ENCODE measurements at places on chromosomes 2 and 18.

DNA sequence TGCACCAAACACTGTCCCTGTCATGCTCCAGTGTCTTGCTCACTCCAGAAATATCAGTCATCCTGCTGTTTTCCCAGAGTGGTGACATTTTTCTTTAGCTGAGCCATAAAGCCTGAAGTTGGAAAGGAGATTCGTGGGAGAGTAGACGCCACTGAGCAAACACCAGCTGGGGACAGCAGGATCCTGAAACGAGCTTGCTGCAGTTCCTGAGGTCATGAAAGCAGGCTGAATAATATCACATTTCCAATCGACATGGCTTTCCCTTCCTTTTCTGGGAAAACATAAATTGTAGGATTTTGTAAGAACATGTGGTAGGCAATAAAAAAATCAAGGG lies 276.4 kb downstream of the CDCA7 start:
- peak; percentile 25 for DNase-seq

DNA sequence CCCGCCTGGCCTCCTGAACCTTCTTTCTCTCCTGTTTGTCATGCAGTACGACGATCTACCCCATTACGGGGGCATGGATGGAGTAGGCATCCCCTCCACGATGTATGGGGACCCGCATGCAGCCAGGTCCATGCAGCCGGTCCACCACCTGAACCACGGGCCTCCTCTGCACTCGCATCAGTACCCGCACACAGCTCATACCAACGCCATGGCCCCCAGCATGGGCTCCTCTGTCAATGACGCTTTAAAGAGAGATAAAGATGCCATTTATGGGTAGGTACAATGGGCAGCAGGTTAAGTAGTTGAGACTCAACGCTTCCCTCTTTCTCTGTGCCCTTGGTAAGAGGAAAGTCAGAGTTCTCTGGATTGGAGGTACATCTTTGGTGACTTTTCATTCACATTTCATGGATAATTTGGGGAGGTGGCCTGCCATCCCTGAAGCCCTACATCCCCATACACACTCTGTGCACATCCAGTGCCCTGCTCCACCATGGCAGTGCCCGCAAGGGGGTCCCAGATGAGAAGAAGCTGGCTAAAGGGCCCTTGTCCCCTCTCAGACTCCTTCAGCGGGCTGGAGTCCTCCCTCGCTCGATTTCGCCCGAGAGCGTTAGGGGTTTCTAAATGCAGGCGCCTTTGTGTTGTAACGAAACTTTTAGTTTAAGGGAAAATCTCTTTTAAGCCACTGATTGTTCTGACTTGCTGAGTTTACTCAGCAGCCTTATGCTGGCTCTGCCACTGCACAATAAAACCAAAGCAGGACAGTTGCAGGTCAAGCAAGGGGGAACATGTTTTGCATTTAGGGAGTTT lies 3.0 kb downstream of the MEIS1 start:
- DNase-seq: no peak

DNA sequence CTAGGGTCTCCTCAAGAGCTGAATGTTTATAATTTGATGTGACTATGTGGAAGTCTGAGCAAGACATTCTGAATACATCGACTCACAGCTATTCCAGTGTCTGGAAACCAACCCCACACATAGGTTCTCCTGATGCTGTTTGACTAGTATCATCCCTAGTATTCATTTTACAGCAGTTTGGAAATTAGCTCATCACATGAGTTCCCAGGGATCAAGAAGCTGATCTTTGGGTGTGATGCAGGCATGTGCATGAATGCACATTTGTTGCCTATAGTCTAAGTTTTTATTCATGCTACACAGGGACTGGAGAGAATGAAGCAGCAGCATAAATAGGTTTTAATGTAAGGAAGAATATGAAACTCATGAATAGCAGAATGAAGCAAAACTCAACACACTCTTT lies 284.3 kb upstream of the SPRED2 start:
- no peak for DNase-seq

DNA sequence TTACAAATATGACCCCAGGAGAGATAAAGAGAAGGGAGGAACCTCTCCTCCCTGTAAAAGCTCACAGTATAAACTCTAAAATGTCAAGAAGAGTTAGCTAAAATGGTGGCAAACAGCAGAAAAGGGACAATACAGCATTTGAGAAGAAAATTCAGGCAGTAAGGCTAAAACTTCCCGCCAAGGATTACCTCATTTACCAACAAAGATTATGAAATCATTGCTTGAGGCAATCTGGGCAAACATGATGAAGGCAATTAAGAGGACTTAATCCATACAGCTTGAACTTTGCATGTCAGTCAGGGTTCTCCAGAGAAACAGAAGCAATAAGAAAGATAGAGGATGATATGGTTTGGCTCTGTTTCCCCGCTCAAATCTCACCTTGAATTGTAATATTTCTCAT lies 81.4 kb downstream of the CMPK2 start:
- DNase-seq: no peak

GRCh38 chr2:36473230-36473629 lies 117.7 kb downstream of the CRIM1 start:
- DNase-seq: no peak

DNA sequence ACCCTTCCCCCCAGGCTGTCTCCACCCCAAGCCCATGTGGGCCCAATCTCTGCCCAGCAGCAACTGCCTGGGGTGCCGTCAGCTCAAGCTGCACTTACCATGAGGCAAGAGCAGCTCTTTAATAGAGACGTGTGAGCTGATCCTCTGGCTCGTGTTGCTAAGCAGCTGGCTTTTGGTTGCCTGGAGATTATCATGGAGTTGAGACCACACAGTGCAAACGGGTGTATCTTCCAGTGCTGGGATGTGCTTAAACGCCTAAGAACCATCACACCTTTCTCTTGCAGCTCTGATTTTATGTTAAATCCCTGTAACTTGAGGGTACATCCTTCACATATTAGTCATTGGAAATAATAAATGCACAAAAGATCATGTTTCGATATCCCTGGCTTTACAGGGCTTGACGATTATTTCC lies 271.1 kb downstream of the PRKCE start:
- DNase-seq: peak; percentile 40

DNA sequence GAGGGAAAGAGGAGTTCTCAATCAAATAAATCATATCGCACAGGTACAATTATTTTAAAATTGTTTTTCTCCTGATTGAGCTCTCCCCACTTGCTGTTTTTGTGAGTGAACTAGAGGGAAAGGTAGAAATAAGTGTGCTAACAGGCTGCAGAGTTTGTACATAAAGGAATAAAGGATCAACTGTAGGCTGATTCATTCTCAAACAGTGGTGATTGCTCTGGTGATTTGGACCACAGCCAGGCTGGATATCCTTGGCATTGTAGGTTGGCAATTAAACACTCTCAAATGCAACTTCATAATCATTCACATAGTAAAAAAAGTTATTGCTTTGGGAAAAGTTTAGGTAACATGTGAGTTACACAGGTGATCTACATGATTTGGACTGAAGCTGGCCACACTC lies 29.8 kb downstream of the LRP1B start:
- DNase-seq: no peak

- no peak for DNase-seq
Measured at GRCh38 chr2:234641086-234641485, 144.2 kb upstream of the ARL4C start.

DNA sequence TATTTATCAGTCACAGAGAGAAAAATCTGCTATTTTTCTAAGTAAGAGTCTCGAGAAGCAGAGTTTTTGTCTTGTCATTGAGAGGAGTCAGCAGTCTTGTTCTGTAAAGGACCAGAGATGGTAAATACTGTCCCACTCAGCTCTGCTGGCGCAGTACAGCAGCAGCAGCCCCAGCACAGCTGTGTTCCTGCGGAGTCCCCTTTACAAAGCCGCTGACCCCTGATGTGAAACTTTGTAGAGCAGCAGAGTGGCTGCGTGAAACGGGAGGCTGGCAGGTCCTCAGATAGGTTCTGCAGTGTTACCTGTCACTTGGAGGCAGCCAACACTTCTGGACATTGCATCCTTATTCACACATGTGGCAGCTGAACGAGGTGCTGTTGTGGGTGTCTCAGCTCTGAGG lies 45.2 kb downstream of the TMEM185B start:
- DNase-seq: no peak

DNA sequence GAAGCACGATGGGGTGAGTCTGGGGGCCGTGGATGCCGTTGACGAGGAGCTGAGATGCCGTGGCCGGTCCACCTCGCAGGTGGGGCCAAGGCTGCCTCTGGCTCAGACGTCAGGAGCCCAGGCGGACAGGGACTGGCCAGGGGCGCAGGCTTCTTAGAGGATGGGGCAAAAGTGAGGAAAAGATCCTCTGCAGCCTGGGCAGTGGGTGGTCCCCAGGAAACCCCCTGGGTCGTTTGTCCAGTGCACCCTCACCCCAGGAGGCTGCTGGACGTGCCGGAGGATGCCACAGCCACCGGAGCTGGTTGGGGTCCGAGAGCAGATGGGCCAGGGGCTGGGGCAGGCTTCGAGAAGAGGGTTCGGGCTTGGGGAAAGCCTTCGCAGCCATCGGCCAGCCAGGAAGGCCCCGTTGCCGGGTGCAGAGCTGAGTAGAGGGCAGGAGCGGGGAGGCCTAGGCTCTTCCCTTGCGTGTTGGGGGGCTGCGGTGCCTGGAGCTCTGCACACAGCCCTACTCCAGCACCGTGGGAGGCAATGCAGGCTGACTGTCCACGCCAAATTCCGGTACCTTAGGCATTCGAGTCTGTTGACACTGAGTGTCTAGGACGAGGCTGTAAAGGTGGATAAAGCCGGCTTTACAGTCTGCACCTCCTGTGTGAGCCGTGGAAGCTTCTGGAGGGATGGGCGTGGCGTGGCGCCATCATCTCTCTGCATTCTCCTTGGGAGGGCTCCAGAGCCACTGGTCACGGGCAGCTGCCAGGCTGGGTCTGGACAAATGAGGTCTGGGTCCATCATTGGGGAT lies 18.8 kb downstream of the GPC1 start:
- DNase-seq: no peak

GRCh38 chr2:149058936-149059335 lies 20.4 kb downstream of the LYPD6B start:
- no peak for DNase-seq

GRCh38 chr18:44321868-44322590 lies 358.7 kb upstream of the SETBP1 start:
- DNase-seq: no peak

- DNase-seq: no peak
Measured at GRCh38 chr18:56321470-56321869, 316.9 kb downstream of the TXNL1 start.

GRCh38 chr2:202314116-202314515 lies 48.6 kb downstream of the NOP58 start:
- no peak for DNase-seq

DNA sequence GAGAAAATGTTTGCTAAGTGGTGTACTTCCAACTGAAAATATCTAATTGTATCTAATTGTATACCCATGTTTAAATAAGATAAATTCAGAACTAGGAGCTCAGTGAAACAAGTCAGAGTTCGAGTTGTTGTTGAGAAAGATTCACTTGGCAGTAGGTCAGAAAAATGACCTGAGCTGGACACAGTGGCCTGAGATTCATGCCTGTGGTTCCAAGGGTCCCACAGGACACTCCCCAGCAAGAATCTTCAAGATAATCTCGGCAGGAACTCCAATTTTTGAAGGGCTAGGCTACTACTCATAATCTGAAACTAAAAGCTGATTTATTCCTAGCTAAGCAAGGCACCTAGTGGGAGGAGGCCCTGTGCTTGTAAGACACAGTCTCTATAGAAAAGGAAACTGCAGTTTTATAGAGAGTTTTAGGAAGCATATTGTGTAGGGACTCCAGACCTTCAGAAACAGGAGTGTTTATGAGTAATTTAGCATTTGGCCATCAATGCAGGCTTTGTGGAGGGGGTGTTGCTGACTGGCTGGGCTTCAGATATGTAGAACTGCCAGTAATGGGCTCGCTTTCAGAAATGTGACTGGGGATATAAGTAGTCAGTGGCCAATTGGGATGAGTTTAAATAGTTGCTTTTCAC lies 43.2 kb downstream of the SP140 start:
- DNase-seq: no peak

DNA sequence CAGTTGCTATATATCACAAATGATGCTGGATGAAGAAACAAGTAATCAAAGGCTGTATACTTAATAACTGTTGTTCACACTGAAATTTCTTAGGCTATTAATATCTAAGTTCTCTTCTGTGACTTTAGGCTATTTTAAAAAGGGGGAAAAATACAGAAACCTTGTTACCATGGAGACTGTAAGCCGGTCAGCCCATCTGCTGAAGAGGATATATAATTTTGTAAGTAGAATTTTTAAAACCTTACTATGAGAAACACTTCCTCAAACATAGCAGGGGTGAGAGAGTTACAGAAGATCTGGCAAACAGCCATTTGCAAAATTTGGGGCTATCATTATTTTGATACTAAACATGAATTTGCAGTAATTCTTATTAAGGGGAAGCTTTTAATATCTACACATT lies 27.8 kb downstream of the CACNB4 start:
- DNase-seq: no peak

DNA sequence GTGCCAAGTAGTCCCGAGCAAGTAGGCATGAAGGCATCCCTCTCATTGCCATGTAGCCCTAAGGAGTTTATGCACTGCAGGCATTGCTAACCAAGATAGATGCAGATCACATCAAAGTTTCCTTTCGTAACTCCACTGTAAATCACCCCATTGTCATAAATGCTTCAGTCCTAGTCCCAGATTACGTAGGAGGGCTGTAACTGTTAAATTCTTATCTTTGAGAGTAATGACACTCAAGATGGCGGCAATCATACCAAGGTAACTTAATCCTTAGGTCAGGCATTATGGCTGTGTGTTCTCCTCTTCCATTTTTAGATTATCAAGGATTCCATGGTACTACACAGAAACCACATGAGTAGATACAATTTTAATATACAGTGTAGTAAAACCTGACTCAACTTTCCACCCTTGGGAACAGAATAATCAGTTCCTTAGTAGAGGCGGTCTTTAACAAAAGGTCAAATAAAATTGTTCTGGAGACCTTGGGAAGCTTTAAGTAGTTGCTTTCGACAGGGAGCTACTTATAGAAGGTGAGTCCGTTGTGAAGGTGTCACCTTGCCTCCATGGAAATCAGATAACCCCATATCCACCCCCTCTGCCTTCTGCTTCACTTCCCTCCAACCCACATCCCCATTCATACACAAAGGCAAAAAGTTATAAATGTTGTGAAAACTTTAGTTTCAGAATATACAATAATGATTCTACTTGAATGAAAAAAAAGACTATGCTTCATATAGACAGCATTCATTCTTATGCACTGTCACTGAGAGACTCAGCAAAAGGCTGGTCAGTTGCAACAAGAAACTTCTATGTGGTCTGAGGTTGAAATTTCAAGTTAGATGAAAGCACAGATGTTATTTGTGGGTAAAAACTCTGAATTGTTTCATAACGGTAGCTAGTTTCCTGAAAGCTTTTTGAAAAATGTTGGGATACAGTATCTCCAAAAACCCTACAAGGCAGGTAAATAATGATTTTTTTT lies 64.8 kb upstream of the GALNT5 start:
- no peak for DNase-seq

- DNase-seq: peak; percentile 28
Measured at GRCh38 chr18:44474591-44474990, 206.1 kb upstream of the SETBP1 start.

Data from fibroblast of skin of abdomen (primary cell).